Aorta (tissue), 5 donors: ENCODE measurements at places on chromosomes 7 and 10.

- DNase-seq, result no peak
- no peak overlapping the region for H3K4me3 ChIP-seq
- no peaks in the 10 kb centered on the region for H3K27me3 ChIP-seq
- H3K36me3 ChIP-seq, result no peaks in the 10 kb centered on the region
These were observed 316.9 kb downstream of the INHBA start for GRCh38 chr7:41385996-41386395.

GRCh38 chr7:31664890-31665289 lies 22.1 kb upstream of the PPP1R17 start:
- no peak overlapping the region for H3K27ac ChIP-seq
- H3K36me3 ChIP-seq, result no peaks in the 10 kb centered on the region
- H3K4me1 ChIP-seq, result no peaks in the 10 kb centered on the region
- no peaks in the 10 kb centered on the region for H3K27me3 ChIP-seq
- no peak overlapping the region for H3K4me3 ChIP-seq

- H3K27me3 ChIP-seq, result no peaks in the 10 kb centered on the region
- H3K36me3 ChIP-seq, result no peaks in the 10 kb centered on the region
- H3K4me1 ChIP-seq, result peaks cover 4% of the 10 kb centered on the region
- H3K4me3 ChIP-seq, result no peak overlapping the region
- DNase-seq, result no peak
- H3K27ac ChIP-seq, result no peak overlapping the region
These were observed 70.3 kb upstream of the HDAC9 start for GRCh38 chr7:18425227-18425626.

GRCh38 chr7:126486806-126487205 lies 765.9 kb downstream of the GRM8 start:
- DNase-seq, result no peak
- no peaks in the 10 kb centered on the region for H3K36me3 ChIP-seq
- no peak overlapping the region for H3K4me3 ChIP-seq
- H3K27ac ChIP-seq, result no peak overlapping the region
- no peaks in the 10 kb centered on the region for H3K27me3 ChIP-seq

GRCh38 chr10:62394556-62395018 lies 20.4 kb downstream of the ZNF365 start:
- no peaks in the 10 kb centered on the region for H3K36me3 ChIP-seq
- no peak overlapping the region for H3K27ac ChIP-seq
- H3K27me3 ChIP-seq, result no peaks in the 10 kb centered on the region
- no peaks in the 10 kb centered on the region for H3K4me1 ChIP-seq

GRCh38 chr10:62528441-62528840 lies 154.3 kb downstream of the ZNF365 start:
- no peak overlapping the region for H3K4me3 ChIP-seq
- DNase-seq, result no peak
- H3K27ac ChIP-seq, result no peak overlapping the region
- no peaks in the 10 kb centered on the region for H3K27me3 ChIP-seq
- no peaks in the 10 kb centered on the region for H3K4me1 ChIP-seq

GRCh38 chr10:114262496-114262895 lies 23.4 kb downstream of the VWA2 start:
- H3K4me1 ChIP-seq, result no peaks in the 10 kb centered on the region
- H3K4me3 ChIP-seq, result no peak overlapping the region
- no peak overlapping the region for H3K27ac ChIP-seq
- H3K27me3 ChIP-seq, result no peaks in the 10 kb centered on the region
- no peak for DNase-seq
